ENCODE measurements at places on chromosomes 2 and 18.

DNA sequence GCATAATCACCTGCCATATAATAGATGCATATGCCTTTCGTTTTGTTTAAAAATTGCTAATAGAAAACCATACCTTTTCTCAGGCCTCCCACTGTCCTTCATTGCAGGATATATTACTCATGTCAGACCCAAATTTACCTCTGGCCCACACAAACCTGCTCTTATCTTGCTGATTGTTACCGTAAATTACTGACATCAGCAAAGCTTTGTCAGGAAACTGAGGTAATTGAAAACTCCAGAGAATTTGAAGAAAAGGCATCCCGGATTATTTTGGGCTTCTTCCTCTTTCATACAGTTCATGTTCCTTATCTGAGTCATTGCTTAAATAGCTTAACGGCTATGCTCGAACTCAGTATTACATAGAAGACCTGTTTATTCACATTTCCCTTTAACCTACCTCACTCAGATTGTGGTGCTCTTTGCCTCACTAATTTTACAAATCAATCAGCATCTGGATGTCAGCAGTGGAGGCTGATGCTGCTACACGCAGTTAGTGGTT lies 145.7 kb downstream of the ZEB2 start:
- no peak for DNase-seq

- no peak for DNase-seq
Observed at GRCh38 chr18:36366994-36367839, 69.7 kb downstream of the FHOD3 start.

- DNase-seq: peak; percentile 54
Observed at GRCh38 chr2:50491541-50492476, 540.1 kb downstream of the NRXN1 start.

DNA sequence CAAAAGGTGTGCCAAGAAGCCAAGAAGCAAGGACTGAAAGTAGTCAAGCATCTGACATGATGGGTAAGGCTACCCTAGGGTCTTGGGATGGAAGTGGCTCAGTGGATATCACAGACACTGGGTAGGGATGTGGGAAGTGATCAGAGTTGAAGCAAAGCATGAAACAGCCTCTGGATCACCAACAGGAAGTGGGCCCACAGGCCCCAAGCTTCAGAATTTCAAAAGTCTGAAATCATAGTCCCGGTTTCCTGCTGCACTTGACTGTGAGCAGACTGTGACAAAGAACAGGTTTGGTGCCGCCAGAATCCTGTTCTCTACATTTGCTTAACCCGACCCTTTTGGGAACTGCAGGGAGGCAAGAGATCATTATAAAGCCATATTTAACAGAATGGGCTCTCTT lies 57.4 kb downstream of the SP100 start:
- DNase-seq: no peak

GRCh38 chr2:2846332-2847208 lies 515.5 kb upstream of the MYT1L start:
- DNase-seq: peak; percentile 58

DNA sequence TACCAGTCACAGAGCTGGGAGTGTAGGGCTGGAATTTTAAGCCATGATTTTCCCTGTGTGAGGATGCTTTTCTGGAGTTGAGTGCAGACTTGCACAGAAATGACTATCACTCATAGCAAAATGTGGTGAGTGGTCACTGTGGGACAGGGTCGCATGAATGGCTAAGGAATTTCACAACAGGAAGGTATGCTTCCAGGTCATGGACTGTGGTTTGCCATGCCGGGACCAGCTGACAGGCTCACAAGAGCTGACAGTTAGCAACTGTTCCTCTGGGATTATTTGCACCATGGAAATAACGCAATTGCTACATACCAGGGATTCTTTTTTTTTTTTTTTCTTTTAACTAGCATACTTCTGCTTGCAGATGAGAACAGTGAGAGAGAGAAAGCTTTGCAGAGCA lies 3.8 kb upstream of the UXS1 start:
- DNase-seq: peak; percentile 66

DNA sequence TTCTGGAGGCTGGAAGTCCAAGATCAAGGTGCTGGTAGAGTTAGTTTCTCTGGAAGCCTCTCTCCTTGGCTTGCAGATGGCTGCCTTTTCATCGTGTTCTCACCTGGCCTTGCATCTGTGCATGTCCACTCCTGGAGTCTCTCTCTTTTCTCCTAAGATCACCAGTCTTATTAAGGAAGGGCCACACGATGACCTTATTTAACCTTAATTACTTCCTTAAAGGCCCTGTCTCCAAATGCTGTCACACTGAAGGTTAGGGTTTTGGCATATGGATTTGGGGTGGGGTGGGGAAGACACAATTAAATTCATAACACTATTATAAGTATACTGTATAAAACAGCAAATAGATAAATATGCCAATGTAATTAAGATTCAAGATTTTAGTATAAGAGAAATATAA lies 402.4 kb upstream of the HS6ST1 start:
- no peak for DNase-seq

DNA sequence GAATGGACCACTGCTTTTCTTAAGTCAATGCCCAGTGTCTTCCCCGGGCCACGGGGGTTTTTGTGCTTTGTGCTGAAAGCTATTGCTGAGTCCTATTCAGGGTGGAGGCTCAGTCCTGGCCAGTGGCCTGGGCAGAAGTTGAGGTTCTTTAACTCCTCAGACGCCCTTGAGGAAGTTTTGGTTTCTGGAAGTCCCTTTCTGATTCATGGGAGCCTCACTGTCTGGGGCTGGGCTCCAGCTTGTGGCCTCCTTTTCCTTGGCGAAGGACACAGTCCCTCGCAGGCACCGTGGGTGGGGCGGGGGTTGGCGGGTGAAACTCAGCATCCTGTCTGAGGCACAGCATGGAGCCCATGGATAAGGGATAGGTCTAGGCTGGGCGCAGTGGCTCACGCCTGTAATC lies 465.2 kb upstream of the HS6ST1 start:
- DNase-seq: no peak

Data from hepatocyte (in vitro differentiated cells).